ENCODE measurements at places on chromosomes 2 and 18.

DNA sequence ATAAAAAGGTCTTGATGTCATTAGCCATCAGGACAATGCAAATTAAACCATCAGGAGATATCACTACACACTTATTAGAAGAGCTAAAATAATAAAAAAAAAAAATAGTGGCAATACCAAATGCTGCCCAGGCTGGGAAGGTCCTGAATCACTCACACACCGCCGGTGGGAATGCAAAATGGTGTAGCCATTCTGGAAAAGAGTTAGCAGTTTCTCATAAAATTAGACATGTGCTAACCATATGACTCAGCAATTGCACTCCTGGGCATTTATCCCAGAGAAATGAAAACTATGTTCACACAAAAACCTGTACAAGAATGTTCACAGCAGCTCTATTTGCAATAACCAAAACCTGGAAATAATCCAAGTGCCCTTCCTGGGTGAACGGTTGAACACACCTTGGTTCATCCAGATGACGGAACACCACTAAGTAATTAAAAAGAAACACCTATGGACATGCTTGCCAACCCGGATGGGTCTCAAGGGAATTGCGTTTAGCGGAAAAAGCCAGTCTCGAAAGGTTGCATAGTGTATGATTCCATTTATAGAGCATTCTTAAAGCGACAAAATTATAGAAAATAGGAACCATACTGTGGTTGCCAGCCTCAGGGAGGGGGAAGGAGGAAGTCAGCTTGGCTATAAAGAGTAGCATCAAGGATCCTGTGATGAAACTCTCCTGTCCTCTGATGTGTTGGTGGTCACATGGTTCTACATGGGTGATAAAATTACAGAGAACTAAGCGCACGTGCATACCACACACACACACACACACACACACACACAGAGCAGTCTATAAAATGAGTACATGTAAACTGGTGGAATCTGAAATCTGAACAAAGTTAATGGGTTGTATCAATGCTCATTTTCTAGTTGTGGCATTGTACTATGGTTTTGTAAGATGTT is 4.6 kb downstream of the MBP start:
- H3K4me3 ChIP-seq: no peak overlapping the region
- no peak overlapping the region for H3K27ac ChIP-seq
- no peaks in the 10 kb centered on the region for H3K36me3 ChIP-seq
- H3K27me3 ChIP-seq: peaks cover 64% of the 10 kb centered on the region
- DNase-seq: no peak

DNA sequence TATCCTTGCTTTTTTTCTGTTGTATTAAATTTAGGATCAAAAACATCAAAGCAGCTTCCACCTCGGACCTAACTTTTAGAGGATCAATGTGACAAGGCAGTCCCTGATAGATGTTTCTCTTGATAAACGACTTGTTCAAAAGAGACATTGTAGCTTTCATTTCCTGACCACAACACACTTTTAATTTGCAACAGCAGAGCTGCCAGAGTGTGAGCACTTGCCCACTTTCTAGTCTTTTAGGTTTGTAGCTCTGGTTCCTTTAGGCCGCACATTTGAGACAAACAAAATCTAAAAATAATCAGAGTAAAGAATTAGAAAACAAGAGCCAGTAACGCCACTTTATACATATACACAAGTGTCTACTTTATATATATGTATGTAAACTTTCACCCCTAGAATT is 3.1 kb downstream of the FIGN start:
- peak overlapping the region; percentile 72 for H3K27ac ChIP-seq
- DNase-seq: no peak
- H3K4me3 ChIP-seq: peak overlapping the region; percentile 92
- H3K36me3 ChIP-seq: no peaks in the 10 kb centered on the region

DNA sequence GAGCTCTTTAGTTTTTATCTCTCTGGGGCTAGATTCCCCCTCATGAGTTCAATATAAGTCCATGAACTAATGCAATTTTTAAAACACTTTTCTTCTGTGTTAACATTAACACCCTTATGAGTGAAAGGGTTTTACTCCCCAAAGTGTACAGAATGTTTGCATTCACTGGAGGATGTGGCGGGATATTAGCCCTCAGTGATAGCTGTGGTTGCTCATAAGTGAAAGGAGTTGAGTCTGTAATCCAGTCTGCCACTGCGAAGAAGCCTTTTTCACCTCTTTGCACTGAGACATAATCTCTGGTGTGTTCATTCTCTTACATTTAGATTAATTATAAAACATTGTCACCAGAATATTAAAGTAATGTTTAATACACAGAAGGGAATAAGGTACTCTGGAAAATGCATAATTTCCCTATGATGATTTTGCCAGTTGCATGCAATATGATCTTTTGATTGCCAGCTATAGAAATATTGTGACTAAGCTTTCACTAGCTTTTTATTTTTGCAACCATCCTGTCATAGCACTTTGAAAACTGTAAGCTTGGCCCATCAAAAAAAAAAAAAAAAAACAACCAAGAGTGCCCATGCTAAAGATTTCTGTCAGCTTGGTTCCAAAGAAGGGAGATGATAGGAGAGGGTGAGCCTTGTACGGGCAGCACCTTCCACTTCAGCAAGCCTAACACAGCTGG is 113.2 kb downstream of the BCL11A start:
- peaks cover 18% of the 10 kb centered on the region for H3K27me3 ChIP-seq
- no peak for DNase-seq
- no peaks in the 10 kb centered on the region for H3K36me3 ChIP-seq
- H3K27ac ChIP-seq: no peak overlapping the region

DNA sequence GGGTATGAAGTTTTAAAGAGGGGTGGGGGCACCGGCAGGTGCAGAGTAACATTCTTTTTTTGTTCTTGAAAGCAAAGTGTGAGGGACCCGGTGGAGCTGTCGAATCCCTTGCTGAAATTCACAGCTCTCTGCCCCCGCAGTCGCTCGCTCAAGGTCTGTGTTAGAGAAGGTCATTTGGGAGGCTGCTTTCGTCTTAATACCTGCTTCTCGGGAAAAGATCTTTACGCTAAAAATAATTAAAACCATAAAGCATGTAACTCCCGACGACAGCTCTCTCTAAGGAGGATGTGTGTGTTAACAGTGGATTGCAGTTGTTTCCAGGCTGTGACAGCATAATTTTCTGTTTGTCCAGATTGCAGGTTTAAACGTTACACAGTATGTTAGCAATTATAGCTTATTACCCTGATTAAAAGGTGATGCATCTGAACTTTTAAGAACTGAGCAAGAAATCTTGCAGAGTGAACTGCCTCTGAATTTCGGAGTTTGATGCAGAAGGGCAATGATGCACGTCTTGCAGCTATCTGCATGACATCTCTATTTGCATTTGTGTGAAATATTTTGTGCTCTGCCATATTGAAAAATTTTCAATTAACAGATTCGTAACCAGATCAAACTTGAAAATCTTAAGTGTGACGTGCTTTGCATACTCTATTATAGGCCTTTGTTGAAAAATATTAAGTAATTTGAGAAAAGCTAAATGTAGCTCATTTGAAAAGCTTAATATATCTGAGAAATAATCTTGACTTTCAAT is 954 bp downstream of the RAPGEF4 start:
- no peak overlapping the region for H3K27ac ChIP-seq
- H3K36me3 ChIP-seq: no peaks in the 10 kb centered on the region
- peak; percentile 14 for DNase-seq
- peaks cover 8% of the 10 kb centered on the region for H3K4me1 ChIP-seq

- no peaks in the 10 kb centered on the region for H3K4me1 ChIP-seq
- H3K27ac ChIP-seq: no peak overlapping the region
- DNase-seq: no peak
- H3K36me3 ChIP-seq: no peaks in the 10 kb centered on the region
- H3K27me3 ChIP-seq: peaks cover 10% of the 10 kb centered on the region
Observed at GRCh38 chr2:135820003-135820618, 16.9 kb downstream of the LCT start.

- H3K36me3 ChIP-seq: peaks cover 72% of the 10 kb centered on the region
- DNase-seq: no peak
- H3K27ac ChIP-seq: no peak overlapping the region
- peaks cover 26% of the 10 kb centered on the region for H3K4me1 ChIP-seq
Observed at GRCh38 chr2:69164061-69164778, 151.2 kb downstream of the ANTXR1 start.

DNA sequence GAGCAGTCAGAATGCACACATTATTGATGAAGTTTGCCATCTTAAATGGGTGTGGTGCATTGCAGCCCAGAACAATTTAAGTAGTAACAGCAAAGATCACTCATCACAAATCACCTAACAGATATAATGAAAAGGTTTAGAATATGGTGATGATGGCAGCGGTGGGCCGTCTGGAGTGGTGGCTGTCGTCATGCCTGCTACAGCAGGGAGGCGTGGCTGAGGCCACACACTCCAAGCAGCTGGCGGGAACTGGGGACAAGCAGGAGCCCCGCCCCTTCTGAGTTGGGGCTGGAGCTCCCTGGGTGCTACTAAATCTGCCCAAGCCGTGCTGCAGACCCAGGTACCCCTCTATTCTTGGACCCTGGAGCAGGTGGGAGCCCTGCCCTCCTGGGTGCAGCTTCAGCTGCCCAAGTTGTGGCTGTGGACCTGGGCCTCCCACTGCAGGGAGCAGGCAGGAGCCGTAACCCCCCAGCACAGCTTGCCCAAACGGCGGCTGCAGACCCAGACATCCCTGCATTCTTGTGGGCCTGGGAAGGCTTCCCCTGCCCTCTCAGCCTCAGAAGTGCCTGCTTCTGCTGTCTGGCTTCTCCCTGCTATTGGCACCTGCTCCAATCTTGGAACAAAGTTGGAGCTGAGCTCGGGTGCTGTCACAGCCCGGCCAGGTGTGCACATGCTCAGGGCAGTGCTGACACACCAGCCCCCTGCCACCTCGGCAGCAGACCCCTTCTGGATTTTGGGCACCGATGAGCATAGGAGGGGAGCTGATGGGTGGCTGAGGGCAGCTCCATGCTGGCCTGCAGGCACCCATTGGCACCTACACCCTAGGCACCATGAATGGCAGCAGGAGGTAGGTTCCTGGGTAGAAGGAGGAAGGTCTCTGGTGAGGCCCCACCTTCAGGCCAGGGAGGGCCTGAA is 149.3 kb downstream of the EHBP1 start:
- no peak overlapping the region for H3K27ac ChIP-seq
- no peaks in the 10 kb centered on the region for H3K27me3 ChIP-seq
- H3K36me3 ChIP-seq: peaks cover 38% of the 10 kb centered on the region

DNA sequence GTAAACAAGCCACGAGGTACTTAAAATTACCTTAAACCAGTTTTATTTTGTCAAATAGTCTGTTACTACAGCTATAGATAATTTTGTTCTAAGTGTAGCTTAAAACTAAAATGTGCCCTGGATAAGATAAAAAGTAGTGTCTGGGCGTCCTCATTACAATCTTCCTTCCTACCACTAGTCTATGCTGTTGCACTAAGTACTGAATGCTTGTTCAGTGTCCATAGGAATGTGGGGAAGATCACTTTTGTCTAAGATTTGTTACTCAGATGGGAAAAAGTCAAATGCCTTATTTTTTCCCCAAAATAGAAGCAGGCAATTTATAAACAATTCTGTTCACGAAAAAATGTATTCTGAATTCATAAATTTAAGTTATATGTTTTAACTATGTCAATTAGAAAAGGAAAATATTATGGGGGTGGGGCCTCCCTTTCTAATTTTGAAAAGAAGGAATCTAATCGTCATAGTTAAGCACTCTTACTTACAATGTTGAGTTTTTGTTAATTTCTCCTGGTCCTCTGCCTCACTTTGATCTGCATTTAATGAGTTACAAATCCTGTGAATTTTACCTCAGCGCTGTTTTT is 140.4 kb upstream of the VRK2 start:
- no peaks in the 10 kb centered on the region for H3K4me1 ChIP-seq
- peaks cover 2% of the 10 kb centered on the region for H3K27me3 ChIP-seq
- DNase-seq: peak; percentile 4
- H3K4me3 ChIP-seq: no peak overlapping the region
- H3K36me3 ChIP-seq: no peaks in the 10 kb centered on the region
- no peak overlapping the region for H3K27ac ChIP-seq

DNA sequence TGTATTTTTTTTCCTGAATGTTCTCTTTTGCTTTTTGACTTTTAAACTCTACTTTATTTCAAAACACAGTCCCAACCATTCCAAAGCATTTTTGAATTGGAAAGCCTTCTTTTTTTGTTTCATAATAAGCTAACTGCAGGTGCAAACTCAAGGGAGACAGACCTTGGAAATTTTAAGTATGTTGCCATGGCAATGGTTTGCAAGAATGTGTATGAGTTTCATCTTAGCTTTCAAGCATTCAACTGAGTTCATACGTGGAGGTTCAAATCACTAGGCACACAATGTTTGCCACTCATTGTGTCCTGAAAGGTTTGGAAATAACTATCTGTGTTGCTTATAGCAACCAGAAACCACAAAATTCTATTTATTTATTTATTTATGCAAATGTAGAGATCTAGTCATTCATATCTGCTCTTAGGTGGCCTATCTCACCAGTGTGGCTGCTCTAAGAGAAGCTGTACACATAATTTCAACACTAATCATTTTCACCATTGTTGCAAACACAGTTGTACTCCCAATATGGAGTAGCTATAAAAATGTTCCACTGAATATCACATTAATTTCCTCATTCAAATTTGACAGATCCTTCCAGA is 805.7 kb upstream of the FSHR start:
- H3K27me3 ChIP-seq: no peaks in the 10 kb centered on the region
- no peak for DNase-seq
- H3K4me3 ChIP-seq: no peak overlapping the region
- H3K4me1 ChIP-seq: no peaks in the 10 kb centered on the region

DNA sequence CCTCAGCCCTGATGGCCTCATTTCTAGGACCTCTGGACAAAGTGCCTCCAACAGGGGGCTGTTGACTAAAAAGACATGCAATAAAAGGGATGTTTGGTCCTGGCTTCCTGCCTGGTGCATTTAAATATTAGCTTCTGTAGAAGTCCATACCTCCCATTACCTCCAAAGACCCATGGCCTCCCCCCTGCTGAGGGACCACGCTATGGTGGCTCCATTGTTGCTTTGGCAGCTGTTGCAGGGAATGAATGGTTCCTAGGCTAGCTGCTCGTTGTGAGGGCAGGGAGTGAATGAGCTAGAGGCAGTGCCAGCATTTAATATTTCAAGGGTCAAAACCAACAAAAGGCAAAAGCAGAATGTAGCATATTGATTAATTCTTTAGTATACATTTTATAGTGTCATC is 285.9 kb downstream of the SLC8A1 start:
- no peak overlapping the region for H3K4me3 ChIP-seq
- H3K4me1 ChIP-seq: no peaks in the 10 kb centered on the region
- no peaks in the 10 kb centered on the region for H3K36me3 ChIP-seq
- peaks cover 6% of the 10 kb centered on the region for H3K27me3 ChIP-seq

- peaks cover 28% of the 10 kb centered on the region for H3K27me3 ChIP-seq
- peaks cover 4% of the 10 kb centered on the region for H3K36me3 ChIP-seq
- H3K4me3 ChIP-seq: peak overlapping the region; percentile 87
- peaks cover 45% of the 10 kb centered on the region for H3K4me1 ChIP-seq
Observed at GRCh38 chr18:69401226-69401971, 711 bp downstream of the DOK6 start.

- DNase-seq: no peak
- H3K27me3 ChIP-seq: peaks cover 4% of the 10 kb centered on the region
- H3K4me1 ChIP-seq: peaks cover 17% of the 10 kb centered on the region
- no peak overlapping the region for H3K27ac ChIP-seq
- no peaks in the 10 kb centered on the region for H3K36me3 ChIP-seq
Observed at GRCh38 chr2:112869258-112869842, 32.8 kb upstream of the IL1B start.
